ENCODE measurements at places on chromosomes 2 and 18.

GRCh38 chr2:170229125-170229524, 51.2 kb downstream of the MYO3B start:
- no peak for DNase-seq

- no peak for DNase-seq
Observed at GRCh38 chr2:158845859-158846258, 50.7 kb downstream of the DAPL1 start.

- DNase-seq = no peak
Observed at GRCh38 chr2:159266554-159266953, 19.9 kb downstream of the WDSUB1 start.

GRCh38 chr18:49050452-49050851, 99.7 kb upstream of the SMAD7 start:
- DNase-seq = no peak

DNA sequence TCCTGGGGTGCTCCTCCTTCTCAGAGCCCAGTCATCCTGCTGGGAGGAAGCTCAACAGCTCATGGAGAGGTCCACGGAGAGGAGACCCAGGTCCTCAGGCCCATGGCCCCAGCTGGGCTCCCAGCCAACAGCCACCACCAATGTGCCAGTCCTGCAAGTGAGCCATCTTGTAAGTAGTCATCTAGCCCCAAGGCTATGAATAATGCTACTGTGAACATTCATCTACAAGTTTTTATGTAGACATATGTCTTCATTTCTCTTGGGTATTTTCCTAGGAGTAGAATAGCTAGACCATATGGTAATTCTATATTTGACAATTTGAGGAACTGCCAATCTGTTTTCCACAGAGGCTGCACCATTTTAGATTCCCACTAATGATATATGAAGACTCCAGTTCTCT, 166.1 kb downstream of the MTCL1 start:
- DNase-seq = no peak

- DNase-seq = no peak
Observed at GRCh38 chr18:49755489-49755888, 57.8 kb downstream of the ACAA2 start.
